ENCODE measurements at places on chromosomes 6 and 20. TPM values are rescaled to one million over a fixed set of nuclear protein-coding genes. Genes with fewer than 3 reads are reported as not detected.

FGD2 gene
- total RNA-seq, result not detected

NFATC2 gene
- total RNA-seq, result 4.7 TPM

HLA-DMB gene
- not detected for total RNA-seq

CAP2 gene
- 35.4 TPM for total RNA-seq

TCF21 gene
- total RNA-seq, result 10.3 TPM

SLC17A4 gene
- total RNA-seq, result not detected

ZBTB12 gene
- total RNA-seq, result 1.4 TPM

OPRM1 gene
- not detected for total RNA-seq

PKIB gene
- 45.0 TPM for total RNA-seq

KIF25 gene
- 0.14 TPM for total RNA-seq

PTPRK gene
- 105 TPM for total RNA-seq

HAO1 gene
- not detected for total RNA-seq

FNDC11 gene
- 0.43 TPM for total RNA-seq

CLVS2 gene
- total RNA-seq, result not detected

KCNK17 gene
- total RNA-seq, result not detected

NKX2-4 gene
- total RNA-seq, result not detected
